ENCODE measurements at places on chromosomes 13 and 19.

GRCh38 chr13:67101730-67102467, 128.2 kb downstream of the PCDH9 start:
- H3K4me1 ChIP-seq, result peaks cover 8% of the 10 kb centered on the region
- H3K36me3 ChIP-seq, result no peaks in the 10 kb centered on the region

GRCh38 chr13:88863116-88863515, 1191.9 kb downstream of the SLITRK5 start:
- H3K36me3 ChIP-seq, result no peaks in the 10 kb centered on the region
- no peaks in the 10 kb centered on the region for H3K27me3 ChIP-seq
- no peak for DNase-seq
- no peak overlapping the region for H3K4me3 ChIP-seq

DNA sequence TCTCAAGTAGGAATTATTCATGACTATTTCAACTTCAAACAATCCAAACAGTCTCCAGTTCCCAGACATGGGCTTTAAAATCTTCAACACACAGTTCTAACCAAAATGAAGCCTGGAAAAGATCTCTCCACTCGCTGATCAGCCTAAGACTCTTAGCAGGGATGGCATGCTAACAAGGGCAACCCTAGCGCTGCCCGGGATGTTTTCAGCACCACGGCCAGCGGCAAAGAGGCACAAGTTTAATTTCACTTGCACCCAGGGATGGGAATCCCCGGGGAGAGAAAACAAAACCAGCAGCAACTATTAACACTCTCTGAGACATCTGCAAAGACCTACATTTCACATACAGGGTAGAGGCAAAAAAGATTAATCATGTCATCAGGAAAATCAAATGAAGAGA, 43.0 kb downstream of the CACNA1A start:
- H3K27me3 ChIP-seq, result no peaks in the 10 kb centered on the region
- H3K27ac ChIP-seq, result no peak overlapping the region
- no peaks in the 10 kb centered on the region for H3K36me3 ChIP-seq
- no peak overlapping the region for H3K4me3 ChIP-seq

GRCh38 chr19:28468701-28469459, 744.1 kb downstream of the UQCRFS1 start:
- H3K36me3 ChIP-seq, result no peaks in the 10 kb centered on the region
- DNase-seq, result no peak

- no peaks in the 10 kb centered on the region for H3K27me3 ChIP-seq
- H3K36me3 ChIP-seq, result peaks cover 32% of the 10 kb centered on the region
- H3K4me1 ChIP-seq, result peaks cover 31% of the 10 kb centered on the region
- peak; percentile 98 for DNase-seq
Observed at GRCh38 chr19:47745010-47745901, at the start of gene NOP53. TSS of gene NOP53 (plus strand) at chr19:47745546. CDS start at chr19:47745560, 14 bp downstream.
